ENCODE measurements at places on chromosomes 12 and 14. TPM values are rescaled to one million over a fixed set of nuclear protein-coding genes. Genes with fewer than 3 reads are reported as not detected.

- H3K4me3 ChIP-seq, result no peak overlapping the region
- no peaks in the 10 kb centered on the region for H3K27me3 ChIP-seq
- no peaks in the 10 kb centered on the region for H3K36me3 ChIP-seq
- no peak overlapping the region for H3K27ac ChIP-seq
Measured at GRCh38 chr14:89484051-89484844, 67.2 kb upstream of the FOXN3 start.

DNA sequence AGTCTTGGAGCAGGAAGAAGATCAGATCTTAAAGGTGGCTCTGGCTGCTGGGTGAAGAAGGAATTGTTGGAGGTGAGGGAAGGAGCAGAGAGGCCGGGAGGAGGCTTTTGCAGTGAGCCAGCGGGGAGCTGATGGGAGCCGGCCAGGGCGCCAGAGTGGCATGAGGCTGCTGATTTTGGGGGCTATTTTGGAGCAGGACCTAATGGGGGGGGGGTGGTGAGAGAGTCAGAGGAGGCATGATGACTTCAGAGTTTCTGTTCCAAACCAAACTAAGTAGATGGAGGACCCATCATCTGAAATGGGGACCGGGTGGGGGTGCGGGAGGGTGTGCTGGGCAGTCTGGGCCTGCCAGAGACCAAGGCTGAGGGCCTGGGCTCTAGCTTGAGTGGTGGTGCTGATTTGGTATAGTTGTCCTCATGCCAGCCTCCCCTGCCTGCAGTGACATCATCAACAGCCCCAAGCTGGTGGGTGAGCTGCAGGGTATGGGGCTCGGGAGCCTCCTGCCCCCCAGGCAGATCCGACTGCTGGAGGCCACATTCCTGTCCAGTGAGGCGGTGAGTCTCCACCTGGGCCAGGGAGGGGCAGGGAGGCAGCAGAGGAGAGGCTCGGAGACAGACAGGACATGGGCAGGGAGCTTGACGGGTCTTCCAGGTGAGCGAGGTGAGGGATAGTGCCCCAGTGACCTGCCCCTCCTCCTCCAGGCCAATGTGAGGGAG is 6.2 kb downstream of the TNFAIP2 start:
- no peak overlapping the region for H3K4me3 ChIP-seq
- no peaks in the 10 kb centered on the region for H3K4me1 ChIP-seq
- no peak overlapping the region for H3K27ac ChIP-seq
- H3K27me3 ChIP-seq, result peaks cover 10% of the 10 kb centered on the region
- DNase-seq, result no peak

The RNFT2 gene
- 6.3 TPM for total RNA-seq

The NPC2 gene
- 93.6 TPM for total RNA-seq

DNA sequence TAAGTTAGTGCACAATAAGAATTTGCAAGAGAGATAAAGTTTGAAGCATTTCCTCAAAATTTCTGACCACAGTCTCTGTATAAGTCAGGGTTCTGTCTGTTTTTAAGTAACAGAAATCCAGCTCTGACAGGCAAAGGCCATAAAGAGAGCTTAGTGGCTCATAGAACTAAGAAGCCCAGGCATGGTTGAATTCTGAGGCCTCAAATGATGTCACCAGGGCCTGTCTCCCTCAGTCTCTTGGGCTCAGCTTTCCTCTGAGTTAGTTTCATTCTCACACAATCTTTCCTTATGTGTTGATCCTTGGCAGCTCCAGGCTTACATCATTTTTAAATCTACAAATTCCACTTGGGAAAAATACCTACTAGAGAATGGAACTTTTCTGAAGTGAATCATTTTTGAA is 173.4 kb upstream of the ATP2B1 start:
- DNase-seq, result no peak
- no peaks in the 10 kb centered on the region for H3K36me3 ChIP-seq
- no peak overlapping the region for H3K27ac ChIP-seq
- no peaks in the 10 kb centered on the region for H3K27me3 ChIP-seq
- no peak overlapping the region for H3K4me3 ChIP-seq

DNA sequence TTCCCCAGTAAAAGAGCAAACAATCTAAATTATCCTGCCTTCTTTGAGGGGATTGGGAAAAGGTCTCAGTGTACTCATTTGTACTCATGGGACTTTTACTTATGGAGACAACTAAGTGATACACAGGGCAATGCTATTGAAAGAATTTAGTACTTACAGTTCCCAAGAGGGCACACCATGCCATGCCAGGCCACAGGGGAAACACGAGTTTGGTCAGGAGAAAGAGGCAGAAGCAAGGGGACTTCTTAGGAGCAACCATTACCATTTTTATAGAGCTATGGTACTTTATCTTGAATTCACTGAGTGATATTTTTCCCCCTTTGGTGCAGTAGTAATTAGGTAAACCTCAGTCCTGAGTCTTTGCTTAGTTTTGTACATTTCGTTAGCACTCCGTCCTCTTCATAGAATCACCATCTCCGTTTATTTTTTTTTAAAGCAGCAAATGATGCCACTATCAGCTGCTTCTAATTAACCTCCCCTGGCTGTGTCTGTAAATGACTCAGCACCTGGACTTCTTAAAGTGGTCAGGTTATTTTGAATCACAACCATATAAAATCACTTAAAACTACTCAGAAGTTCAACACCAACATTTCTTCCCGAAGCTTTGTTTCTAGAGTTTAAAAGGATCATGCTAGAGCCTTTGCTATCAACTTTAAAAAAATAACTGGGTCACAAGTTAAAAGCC is 5.9 kb upstream of the WASHC3 start:
- H3K27ac ChIP-seq, result no peak overlapping the region
- H3K4me3 ChIP-seq, result no peak overlapping the region
- no peaks in the 10 kb centered on the region for H3K4me1 ChIP-seq
- no peaks in the 10 kb centered on the region for H3K36me3 ChIP-seq

GRCh38 chr14:102592763-102593060 is 263 bp downstream of the RCOR1 start:
- H3K27me3 ChIP-seq, result no peaks in the 10 kb centered on the region
- H3K4me1 ChIP-seq, result no peaks in the 10 kb centered on the region
- peak overlapping the region; percentile 89 for H3K27ac ChIP-seq
- no peaks in the 10 kb centered on the region for H3K36me3 ChIP-seq
- no peak for DNase-seq
- H3K4me3 ChIP-seq, result peak overlapping the region; percentile 97

The MYF6 gene
- total RNA-seq, result not detected

- H3K27me3 ChIP-seq, result peaks cover 18% of the 10 kb centered on the region
- no peak overlapping the region for H3K4me3 ChIP-seq
- no peak overlapping the region for H3K27ac ChIP-seq
- no peaks in the 10 kb centered on the region for H3K36me3 ChIP-seq
- H3K4me1 ChIP-seq, result no peaks in the 10 kb centered on the region
- no peak for DNase-seq
Measured at GRCh38 chr12:30792648-30793499, 38.1 kb upstream of the CAPRIN2 start.

GRCh38 chr12:86435053-86435452 is 178.9 kb upstream of the MGAT4C start:
- no peak overlapping the region for H3K4me3 ChIP-seq
- H3K27me3 ChIP-seq, result no peaks in the 10 kb centered on the region
- no peaks in the 10 kb centered on the region for H3K4me1 ChIP-seq
- no peak for DNase-seq
- no peak overlapping the region for H3K27ac ChIP-seq
- H3K36me3 ChIP-seq, result no peaks in the 10 kb centered on the region

The ANKRD33 gene
- not detected for total RNA-seq

The CCDC175 gene
- total RNA-seq, result 0.27 TPM

The SERPINA12 gene
- total RNA-seq, result not detected

The PTPN6 gene
- 44.8 TPM for total RNA-seq

GRCh38 chr12:31899109-31899508 is 60.1 kb upstream of the RESF1 start:
- no peak overlapping the region for H3K27ac ChIP-seq
- no peak overlapping the region for H3K4me3 ChIP-seq
- H3K4me1 ChIP-seq, result no peaks in the 10 kb centered on the region

DNA sequence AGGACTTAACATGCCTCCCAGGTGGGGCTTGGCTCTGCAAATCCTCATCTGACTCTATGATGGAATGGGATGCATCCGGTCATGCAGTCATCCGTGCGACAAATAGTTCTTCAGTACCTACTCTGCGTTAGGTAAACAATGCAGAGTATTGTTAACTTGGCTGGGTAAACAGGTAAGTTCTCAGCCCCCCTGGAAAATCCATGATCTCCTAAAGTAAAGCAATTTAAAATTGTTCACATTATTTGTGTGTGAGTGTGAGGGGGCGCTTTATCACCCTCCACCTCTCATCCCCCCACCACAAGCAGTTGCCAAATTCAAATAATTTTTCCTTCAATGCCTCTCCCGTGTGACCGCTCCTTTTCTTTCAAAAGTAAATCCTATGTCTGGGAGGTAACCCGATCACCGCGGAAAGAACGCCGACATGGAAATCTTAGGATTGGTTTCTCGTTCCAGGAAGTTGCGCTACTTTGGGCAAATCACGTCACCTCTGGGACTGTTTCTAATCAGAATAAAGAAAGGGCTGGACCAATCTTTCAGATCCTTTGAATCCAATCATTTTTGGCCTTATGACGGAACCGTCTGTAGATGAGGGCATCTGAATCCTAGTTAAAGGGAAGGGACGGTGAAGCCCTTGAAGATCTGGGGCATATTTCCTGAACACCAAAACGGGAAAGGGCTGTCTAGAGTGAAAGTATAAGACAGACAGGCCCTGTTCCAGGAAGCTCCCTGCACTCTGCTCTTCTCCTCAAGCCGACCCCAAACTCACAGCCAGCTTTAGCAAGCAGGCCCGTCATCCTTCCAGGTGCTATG is 44.0 kb upstream of the SINHCAF start:
- peak overlapping the region; percentile 81 for H3K27ac ChIP-seq
- H3K27me3 ChIP-seq, result no peaks in the 10 kb centered on the region
- H3K36me3 ChIP-seq, result no peaks in the 10 kb centered on the region
- H3K4me1 ChIP-seq, result no peaks in the 10 kb centered on the region
- DNase-seq, result peak; percentile 68

DNA sequence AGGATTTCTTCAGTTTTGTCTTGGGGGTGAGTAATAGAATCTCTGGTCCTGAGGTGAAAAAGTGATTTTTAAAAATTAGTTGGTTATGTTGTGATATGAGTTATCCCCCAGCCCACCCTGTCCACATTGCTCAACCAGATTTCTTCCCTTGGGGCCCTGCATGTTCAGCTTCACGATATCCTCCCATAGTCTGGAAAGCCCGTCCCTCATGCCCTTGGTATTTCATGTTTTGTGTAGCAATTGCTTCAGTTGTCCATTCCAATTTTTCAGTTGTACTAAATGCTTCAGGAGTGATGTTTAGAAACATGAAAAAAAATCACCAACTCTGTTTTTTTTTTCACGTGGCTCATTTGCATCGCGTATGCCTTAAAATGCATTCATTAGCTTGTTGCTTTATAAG is 17.5 kb upstream of the BICD1 start:
- no peaks in the 10 kb centered on the region for H3K36me3 ChIP-seq
- no peak for DNase-seq
- no peaks in the 10 kb centered on the region for H3K4me1 ChIP-seq

DNA sequence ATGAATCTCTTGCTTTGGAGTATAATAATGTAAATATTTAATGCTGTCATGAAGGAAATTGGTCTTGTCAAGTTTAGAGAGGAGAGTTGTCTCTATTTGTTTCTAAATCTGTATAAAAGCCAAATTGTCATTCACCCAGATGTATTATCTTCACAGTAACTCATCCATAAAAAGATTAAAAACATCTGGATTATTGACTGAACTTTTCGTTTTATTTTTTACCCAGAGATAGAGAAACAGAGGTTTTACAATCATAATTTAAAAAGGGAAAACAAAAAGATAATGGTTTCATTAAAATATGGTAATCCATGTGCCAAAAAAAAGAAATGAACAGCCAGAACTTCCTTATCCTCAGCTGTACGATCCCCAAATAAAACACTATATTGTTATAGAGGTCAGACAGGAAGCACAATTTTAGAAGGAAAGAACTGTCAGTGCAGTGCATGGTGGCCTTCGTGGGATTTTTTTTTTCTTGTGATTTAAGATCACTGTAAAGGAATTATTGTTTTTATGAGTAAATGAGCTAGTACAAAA is 125.9 kb downstream of the ACSS3 start:
- no peaks in the 10 kb centered on the region for H3K27me3 ChIP-seq
- H3K4me1 ChIP-seq, result no peaks in the 10 kb centered on the region
- H3K4me3 ChIP-seq, result no peak overlapping the region
- no peaks in the 10 kb centered on the region for H3K36me3 ChIP-seq

GRCh38 chr12:75455839-75456238 is 24.7 kb upstream of the GLIPR1 start:
- DNase-seq, result no peak
- no peaks in the 10 kb centered on the region for H3K27me3 ChIP-seq
- no peak overlapping the region for H3K27ac ChIP-seq
- no peaks in the 10 kb centered on the region for H3K4me1 ChIP-seq

The PAPLN gene
- total RNA-seq, result 3.2 TPM

The FOXA1 gene
- 87.7 TPM for total RNA-seq

DNA sequence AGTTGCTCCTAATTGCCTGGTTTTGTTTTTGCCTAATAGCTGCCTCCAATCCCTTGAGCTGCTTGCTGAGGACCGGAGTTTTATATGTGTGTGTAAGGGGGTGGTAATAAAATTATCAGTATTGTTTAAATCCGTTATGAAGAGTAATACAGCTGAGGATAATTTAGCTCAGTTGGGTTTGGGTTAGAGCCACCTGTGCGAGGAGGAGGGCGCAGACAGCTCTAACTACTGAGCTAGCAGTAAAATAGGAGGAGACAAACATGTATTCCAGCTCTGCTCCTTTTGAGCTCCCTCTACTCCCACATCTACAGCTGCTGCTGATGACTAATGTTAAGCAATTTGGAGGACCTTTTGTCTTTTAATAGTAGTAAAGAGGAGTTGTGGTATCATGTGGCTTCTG is 61.5 kb downstream of the SPATS2 start:
- H3K4me3 ChIP-seq, result no peak overlapping the region
- no peak for DNase-seq
- no peaks in the 10 kb centered on the region for H3K36me3 ChIP-seq

- H3K4me1 ChIP-seq, result peaks cover 23% of the 10 kb centered on the region
- no peaks in the 10 kb centered on the region for H3K36me3 ChIP-seq
- DNase-seq, result no peak
- peak overlapping the region; percentile 100 for H3K27ac ChIP-seq
Measured at GRCh38 chr14:68784978-68785533, 7.8 kb downstream of the ZFP36L1 start.

DNA sequence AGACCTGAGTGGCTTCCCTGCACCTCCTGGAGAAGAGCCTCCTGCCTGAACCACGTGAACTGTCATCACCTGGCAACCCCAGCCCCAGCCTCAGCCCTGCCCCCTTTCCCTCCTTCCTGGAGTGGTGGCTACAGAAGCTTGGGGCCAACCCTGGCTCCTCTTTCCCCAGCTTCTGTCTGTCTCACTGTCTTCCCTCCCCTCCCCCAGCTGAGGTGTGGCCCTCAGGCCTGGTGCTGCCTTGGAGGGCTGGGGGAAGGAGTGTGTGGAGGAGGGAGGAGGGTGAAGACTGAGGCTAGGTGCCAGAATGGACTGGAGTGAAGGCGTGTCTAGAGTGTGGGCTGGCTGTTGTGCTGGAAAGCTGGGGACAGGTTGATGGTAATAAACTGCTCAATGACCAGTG is 9.7 kb downstream of the NFATC4 start:
- DNase-seq, result no peak
- no peaks in the 10 kb centered on the region for H3K4me1 ChIP-seq
- no peaks in the 10 kb centered on the region for H3K27me3 ChIP-seq
- no peaks in the 10 kb centered on the region for H3K36me3 ChIP-seq
- H3K27ac ChIP-seq, result no peak overlapping the region

GRCh38 chr12:28453686-28454085 is 263.4 kb downstream of the CCDC91 start:
- no peak for DNase-seq
- H3K27ac ChIP-seq, result no peak overlapping the region
- H3K4me3 ChIP-seq, result no peak overlapping the region

Data from colonic mucosa (tissue), 4 donors.